ENCODE measurements at places on chromosomes 7 and 10.

DNA sequence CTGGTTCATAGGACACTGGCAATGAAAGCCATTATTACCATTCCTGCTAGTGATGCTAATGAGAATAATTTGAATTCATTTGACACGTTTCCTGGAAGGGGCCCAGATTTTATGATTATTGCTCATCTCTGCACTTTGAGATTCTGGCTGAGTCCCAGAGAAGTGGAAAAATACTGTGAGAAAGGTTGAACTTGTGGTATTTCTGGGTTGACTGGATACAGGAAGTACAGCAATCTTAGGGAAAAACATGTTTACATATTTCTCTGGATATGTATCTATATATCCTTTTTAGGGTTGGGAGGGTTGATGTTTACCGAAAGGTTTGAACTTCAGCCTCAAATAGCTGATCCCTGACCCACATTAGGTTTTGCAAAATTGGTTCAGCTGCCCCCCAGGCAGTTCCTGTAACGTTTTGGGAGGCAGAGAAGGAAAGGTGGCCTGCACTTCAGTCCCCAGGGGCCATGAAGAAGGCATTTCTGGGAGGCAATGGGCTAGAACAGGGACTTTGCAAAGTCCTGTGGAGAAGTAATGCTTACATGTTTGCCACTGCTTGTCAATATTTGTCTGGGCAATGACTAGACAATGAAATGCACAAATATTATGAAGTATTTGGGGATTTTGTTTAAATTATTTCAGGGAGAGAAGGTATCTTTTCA is 253.7 kb upstream of the PITRM1 start:
- DNase-seq = no peak

- DNase-seq = no peak
Measured at GRCh38 chr10:80414142-80414895, 6.0 kb downstream of the PRXL2A start.

GRCh38 chr7:106901828-106902441 is 36.9 kb downstream of the PIK3CG start:
- no peak for DNase-seq

DNA sequence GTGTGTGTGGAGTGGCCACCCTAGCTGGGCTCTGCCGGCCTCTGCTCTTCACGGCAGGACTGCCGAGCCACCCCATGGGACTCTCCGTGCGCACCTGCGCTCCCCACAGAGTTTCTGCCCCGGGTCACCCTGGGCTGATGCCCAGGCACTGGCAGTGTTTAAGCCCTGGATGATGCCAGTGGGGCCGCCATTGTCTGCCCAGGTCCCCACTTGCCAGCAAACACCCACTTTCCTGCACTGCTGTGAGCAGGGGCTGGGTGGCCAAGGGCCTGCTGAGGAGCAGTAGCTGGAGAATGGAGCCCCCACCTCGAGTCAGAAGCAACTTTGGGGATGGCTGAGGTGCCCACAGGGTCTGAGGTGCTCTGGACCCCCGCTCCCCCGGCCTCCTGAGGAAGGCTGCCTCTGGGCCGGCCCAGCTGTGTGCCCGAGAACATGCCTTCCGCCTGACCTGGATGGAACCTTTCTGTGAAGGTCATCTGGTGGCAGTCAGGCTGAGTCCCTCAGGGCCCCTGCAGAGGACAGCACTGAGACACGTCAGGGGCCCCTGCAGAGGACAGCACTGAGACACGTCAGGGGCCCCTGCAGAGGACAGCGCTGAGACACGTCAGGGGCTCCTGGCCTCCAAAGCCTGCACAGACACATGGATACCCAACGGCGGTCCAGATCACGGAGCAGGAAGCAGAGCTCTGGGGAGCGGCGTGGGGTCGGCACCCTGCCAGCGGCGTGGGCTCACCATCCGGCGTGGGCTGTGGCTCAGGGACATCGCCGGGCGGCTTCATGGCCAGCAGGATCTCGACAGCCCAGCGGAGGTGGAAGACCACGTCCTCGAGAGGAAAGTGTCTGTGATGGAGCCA is 62.0 kb downstream of the CFAP46 start:
- DNase-seq = no peak

DNA sequence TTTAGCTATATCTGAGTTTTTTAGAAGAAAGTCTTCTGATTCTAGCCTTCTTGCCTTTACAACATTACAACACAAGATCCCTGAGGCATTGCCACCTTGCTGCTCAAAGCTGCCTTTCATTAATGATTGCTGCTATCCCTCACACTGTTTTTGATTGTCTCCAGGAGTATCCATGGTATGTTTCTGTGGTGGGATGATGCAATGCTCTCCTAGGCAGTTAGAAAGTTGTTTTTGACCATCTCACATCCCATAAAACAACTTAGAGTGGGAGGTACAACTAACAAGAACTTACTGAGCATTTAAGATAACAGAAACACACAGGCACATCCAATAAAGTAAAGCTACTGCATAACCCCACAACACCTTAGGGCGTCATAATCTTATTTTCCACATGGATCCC is 1156.0 kb upstream of the LRRTM3 start:
- no peak for DNase-seq

DNA sequence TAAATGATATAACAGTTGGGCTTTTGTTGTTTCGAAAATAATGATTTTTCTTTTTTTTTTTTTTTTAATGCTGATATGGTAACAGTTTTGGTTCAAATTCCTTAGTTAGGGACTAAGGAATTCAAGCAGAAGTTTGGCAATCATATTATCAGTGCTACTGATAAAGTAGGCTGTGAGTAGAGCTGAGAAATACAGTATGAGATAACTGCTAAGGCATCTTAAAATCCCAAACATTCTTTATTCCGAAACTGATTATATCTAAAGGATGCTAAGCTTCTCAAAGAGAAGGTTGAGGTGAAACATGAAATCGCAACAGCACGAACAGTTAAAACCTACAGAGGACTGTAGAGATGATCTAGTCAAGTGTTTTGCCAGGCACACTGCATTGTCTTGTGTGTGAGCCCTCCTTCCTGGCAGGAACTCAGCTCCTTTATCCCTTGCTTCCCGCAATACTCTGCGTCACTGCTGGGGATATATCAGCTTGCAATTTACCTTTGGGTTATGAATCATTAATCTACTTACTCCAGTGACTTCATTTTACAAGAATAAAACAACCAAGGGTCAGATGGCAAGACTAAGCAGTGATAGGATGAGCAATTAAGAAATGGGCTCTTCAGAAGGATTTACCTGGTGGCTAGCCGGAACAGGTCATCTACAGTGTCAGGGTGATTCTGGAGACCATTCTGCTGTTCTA is 36.7 kb downstream of the IRF5 start:
- DNase-seq = no peak

- DNase-seq = no peak
Measured at GRCh38 chr7:3109311-3109915, 65.7 kb upstream of the CARD11 start.

- no peak for DNase-seq
Measured at GRCh38 chr7:33129806-33130153, 416 bp downstream of the BBS9 start.

DNA sequence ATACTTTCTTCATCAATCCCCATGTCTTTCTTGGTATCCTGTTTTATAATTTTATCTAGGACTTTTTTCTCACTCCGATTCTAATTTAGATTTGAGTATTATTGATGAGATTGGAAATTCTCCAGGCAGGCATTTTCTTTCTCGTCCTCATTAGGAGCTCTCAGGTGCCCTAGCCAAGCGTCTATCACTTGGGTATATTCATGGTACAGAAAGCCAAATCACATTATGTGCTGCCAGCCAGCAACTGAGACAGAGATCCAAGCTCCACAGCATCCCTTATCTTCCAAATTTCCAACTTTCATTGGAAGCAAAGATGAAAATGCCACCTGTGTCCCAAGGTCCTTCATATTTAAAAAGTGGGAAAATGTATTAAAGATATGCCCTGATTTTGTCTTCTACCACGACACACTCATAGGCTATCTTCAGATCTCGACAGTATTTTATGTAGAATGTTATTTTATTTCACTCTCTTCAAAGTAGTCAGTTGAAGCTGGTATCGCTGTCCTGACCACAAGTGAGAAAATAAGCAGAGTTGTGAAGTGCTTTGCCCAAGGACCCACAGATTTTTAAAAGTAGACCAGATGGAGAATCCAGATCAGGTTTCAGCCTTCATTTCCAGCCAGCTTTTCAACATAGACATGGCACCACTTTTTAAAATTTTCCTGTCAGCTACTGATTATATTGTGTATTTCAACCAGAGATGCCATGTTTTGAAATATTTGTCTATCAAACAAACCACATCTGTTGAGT is 773.4 kb downstream of the CNTNAP2 start:
- no peak for DNase-seq

DNA sequence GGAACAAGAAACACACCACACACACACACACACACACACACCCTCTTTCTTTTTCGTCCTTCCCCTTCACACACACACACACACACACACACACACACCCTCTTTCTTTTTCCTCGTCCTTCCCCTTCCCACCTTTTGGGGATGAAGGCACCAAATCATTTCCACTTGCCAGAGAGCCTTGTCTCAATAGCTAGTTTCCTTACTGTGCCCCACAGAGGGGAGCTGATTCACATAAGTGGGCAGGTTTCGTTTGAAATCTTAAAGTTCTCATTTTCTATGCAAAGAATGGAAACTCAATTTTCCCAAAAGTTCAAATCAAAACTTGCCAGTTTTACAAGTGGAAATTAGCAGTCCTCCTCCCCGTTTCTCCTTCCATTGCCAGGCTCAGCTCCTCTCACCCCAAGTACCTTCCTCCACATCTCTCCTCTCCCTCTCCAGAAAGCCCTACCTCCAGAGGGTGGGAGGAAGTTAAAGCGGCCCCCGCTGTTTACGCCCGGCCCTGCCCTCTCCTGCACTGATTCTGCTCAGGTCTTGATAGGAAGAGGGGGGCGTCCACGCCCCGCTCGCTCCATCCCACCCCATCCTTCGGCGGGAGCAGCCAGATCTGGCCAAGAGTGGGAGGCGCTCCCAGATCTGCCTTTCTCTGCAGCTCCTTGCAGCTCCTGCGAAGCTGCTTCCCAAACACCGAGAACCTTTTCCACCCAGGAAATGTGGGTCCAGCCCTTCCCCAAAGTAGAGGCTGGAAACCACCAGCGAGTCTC is 1.3 kb downstream of the CTTNBP2 start:
- no peak for DNase-seq

GRCh38 chr7:51180092-51180491 is 136.5 kb downstream of the COBL start:
- no peak for DNase-seq

GRCh38 chr7:98641646-98642500 is 24.8 kb downstream of the NPTX2 start:
- DNase-seq = peak; percentile 84

DNA sequence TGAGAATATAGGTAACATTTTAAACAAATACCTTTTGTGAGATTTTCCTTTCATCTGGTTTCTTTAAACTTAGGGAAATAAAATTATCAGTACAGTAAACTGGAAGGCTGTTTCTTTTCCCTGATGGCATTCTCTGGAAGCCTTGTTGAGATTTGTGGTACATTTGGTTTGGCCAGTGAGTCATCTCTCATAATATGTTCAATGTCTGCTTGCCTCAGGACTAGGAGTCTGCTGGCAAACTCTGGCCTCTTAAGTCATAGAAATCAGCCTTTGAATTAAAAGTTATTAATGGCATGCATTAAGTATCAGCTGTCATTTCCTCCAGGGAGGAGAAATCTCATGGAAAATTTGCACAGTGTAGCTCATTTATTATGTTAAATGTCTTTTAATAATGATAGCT is 316.6 kb upstream of the KIAA1217 start:
- DNase-seq = no peak

DNA sequence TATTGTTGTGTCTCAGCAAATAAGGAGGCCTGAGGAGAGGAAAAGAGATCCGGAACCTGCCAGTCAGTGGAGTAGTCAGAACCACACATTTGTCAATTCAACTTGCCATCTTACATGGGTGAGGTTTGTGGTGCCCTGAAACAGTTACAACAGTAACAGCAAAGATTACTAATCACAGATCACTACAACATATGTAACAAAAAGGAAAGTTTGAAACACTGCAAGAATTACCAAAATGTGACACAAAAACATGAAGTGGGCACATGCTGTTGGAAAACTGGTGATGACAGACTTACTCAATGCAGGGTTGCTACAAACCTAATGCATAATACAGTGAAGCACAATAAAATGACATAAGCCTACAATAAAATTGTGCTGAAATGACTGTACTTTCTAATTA is 89.4 kb downstream of the LRRN3 start:
- DNase-seq = no peak

- no peak for DNase-seq
Measured at GRCh38 chr7:97310-97841, 95.0 kb upstream of the FAM20C start.

DNA sequence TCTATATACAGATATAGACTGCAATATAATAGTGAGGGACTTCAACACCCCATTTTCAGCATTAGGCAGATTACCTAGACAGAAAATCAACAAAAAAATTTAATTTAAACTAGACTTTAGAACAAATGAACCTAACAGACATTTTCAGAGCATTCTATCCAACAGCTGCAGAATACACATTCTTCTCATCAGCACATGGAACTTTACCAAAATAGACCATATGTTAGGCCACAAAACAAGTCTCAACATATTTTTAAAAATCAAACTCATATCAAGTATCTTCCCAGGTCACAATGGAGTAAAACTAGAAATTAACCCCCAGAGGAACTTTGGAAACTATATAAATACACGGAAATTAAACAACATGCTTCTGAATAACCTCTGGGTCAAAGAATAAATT is 169.6 kb downstream of the MTERF1 start:
- DNase-seq = no peak

DNA sequence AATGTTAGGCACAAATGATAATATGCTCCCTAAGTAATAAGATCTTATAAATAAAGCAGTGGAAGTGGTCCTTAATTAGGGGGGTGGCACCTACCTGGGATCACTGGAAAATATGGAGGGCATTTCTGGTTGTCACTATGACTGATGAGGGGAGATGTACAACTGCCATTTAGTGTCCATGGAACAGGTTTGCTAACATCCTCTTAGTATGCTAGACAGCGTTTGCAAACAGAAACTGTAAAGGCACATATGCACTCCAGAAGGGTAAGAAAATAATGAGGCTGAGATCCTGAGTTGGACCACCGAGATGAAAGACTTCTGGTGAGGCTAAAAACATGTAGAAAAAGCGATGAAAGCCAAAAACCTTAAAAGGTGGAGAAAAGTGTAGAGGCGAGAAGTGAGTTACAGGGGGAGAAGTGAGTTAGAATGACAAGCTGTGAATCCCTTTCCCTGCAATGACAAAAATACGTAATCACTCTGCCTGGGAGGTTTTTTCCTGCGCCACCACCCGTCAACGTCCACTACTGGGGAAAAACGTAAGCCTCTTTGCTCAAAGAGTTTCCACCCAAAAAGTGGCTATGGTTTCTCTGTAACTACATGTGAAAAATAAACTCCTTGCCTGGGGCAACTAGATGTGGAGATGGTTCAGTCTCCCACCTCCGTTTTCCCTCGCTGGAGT is 767 bp downstream of the KRIT1 start:
- DNase-seq = no peak

- no peak for DNase-seq
Measured at GRCh38 chr7:1494447-1494846, 9.7 kb downstream of the INTS1 start.

DNA sequence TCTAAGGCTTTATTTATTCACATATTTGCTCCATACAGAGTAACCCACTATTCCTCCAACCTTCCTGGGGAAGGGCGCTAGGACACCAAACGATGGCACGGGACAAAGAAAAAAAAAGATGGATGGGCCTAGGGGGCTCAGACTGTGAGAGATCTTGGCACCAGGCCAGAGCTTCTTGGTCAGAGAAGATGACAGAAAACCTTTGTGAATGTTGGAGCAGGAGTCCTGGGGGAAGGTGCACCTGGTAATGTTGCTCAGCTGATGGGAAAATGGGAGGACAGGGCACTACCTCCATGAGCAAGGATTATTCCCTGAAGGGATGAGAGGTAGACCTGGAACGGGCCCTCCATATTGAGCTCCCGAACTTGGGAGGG is 1.4 kb upstream of the SH3PXD2A start:
- DNase-seq = no peak
